Activated CD4-positive, alpha-beta T cell treated with anti-CD3 and anti-CD28 coated beads, Interleukin-2, Interleukin-6, amounts not matched to agents 100 ng/mL and 50 ng/mL, durations not matched to agents 16 hours and 8 hours (primary cell): ENCODE measurements at places on chromosomes 2 and 18.

DNA sequence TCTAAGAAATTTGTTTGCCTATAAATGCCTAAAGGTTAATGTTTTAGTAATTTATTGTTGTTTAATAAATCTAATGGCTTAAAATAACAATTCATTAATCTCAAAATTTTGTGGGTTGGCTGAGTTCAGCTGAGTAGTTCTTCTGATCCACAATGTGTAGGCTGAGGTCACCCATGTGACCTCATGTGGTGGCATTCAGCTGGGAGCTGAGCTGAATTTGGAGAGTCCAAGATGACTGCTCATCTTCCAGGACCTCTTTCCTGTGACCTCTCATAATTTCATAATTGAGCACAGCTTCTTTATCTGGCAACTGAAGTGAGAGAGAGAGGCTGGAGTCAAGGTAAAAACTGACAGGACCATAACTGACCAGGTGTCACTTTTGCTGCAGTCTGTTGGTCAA is 132.4 kb downstream of the TXNL1 start:
- DNase-seq: no peak

DNA sequence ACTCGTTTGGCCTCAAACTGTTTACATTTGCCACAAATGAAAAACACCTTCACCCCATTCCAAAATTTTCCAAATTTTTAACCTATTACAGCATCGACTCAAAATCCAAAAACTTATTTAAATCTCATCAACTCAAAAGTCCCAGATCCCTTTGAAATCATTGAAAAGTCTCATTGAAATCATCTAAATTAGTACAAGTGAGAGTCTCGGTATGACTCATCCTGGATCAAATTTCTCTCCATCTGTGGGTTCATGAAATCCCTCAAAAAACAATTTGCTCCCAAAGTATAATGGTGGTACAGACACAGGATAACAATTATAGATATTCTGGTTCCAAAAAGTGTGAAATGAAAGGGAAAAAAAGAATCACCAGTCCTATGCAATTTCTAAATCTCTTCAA is 65.1 kb downstream of the LRP1B start:
- DNase-seq: no peak

GRCh38 chr2:160584972-160585494 is 91.4 kb upstream of the RBMS1 start:
- DNase-seq: no peak

DNA sequence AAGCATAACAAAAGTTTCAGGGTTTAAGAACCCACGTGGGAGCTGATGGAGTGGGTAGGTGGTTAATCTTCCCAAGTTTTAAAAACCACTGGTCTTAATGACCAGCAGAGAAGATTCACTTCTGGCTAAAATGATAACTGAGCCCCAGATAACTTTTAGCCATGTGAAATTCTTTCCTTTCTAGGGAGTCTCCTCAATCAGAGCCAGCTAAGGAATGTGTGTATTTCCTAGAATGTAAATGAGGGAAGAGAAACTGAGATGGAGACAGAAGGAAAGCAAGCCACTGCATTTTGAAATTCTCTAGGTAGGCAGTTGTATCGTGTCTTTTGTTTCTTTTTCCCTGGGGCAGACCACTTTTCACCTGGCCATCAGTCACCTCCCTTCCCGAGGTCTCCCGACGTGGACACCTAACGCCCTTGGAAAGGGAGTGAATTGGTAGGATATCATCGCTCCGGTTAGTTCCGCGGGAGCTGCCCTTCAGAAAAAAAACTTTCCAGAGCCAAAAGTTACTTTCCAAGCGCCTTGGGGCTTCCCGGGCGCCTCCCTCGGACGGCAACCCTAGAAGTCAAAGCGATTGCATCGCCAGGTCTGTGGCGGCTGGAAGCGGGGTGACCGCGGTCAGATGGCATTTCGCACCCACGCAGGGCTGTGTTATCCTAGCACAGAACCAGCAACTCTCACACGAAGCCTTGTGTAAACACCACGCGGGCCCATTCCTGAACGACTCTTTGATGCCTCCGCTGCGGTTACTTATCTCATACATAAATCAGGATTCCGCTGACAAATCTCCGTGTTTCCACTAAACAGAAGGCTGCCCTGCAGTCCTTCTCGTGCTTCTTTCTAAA is 1.3 kb downstream of the COLEC12 start:
- DNase-seq: no peak

DNA sequence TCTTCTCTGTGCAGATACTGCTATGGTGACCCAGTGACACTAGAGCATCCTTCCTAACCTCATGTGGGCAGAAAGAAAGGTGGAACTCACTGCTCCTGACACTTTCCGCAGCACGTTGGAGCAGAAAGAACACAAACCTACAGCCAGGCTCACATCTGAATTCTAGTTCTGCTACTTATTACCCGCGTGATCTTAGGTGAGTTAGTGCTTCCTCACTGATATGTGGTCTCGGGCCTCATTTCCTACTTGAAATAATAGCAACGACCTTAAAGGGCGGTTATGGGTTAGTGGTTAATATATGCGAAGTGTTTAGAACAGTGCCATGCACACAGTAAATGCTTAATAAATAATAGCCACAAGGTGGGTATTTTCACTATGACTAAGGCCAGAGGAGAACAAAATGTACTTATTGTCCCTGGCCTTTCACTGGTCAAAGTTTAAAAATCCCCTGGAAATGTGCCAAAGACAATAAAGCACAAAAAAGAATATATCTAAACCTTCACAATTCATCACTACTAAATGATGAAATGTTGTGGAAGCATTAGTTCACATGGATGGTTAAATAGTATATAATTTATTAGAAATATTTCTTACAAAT is 66.6 kb downstream of the MYOM1 start:
- DNase-seq: no peak

GRCh38 chr18:72973841-72974240 is 106.1 kb upstream of the NETO1 start:
- DNase-seq: no peak

DNA sequence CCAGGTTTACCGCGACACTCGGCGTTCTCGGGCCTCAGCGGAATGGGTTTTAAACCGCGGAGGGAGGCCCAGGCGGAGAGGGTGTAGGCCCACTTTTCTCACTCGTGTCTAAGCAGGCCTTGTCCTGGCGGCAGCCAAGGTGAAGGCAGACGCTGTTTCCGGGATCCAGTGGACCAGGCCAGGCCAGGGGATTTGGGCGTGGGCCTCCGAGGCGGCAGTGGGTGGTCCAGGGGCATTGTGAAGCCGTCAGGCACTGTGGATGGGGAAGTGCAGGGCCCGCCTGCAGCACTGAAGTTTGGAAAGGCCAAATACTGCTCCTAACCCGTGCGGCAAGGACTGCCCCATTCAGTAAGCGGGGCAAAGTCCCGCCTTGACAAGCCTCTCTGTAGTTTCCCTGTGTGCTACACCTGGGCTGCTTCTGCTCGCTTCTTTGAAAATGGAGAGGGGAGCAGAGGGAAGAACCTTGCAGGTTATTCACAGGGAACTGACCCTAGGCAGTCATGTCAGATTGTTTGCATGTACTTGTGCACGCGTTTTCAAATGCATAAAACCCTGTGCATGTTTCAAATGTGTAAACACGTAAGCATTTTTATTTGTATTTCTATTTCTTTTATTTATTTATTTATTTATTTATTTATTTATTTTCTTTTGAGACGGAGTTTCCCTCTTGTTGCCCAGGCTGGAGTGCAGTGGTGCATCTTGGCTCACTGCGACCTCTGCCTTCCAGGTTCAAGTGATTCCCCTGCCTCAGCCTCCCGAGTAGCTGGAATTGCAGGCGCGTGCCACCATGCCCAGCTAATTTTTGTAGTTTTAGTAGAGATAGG is 7.5 kb upstream of the DLX2 start:
- no peak for DNase-seq

DNA sequence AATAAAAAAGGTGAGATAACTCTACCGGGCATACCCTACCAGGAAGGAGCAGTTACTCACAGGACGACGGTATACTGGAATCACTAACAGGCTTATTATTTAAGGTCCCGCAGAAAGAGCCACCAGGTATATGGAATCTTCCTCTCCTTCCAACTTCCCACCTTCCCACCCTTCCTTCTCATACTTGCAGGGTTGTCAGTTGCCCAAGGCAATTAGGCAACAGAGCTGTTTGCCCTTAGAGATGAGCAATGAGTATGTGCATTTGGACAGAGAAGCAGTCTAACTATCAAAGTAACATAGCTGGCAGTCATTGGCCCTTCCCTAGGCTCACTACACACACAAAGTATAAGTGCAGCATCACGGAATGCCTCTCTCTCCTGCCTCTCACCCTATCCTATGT is 32.1 kb upstream of the EVA1A start:
- DNase-seq: no peak

DNA sequence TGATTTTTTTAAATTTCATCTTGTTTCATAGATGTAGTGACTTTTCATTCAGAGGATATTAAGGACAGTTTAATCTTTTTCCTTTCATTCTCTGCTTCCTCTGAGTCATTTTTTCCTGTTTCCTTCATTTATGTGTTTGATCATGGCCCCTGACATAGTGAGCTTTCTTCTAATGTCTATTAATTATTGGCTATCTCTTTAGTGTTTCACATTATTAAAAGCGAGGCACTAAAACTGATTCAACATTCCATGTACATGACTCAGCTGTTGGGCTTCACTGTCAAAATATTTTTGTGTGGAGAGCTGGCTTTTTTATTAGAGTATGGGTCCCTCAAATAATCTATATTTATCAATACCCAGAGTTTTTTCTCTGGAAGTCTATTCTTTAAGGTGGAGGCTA is 125.8 kb downstream of the THSD7B start:
- no peak for DNase-seq

- DNase-seq: no peak
These were observed 3.4 kb downstream of the C2orf69 start for GRCh38 chr2:199914372-199914958.

DNA sequence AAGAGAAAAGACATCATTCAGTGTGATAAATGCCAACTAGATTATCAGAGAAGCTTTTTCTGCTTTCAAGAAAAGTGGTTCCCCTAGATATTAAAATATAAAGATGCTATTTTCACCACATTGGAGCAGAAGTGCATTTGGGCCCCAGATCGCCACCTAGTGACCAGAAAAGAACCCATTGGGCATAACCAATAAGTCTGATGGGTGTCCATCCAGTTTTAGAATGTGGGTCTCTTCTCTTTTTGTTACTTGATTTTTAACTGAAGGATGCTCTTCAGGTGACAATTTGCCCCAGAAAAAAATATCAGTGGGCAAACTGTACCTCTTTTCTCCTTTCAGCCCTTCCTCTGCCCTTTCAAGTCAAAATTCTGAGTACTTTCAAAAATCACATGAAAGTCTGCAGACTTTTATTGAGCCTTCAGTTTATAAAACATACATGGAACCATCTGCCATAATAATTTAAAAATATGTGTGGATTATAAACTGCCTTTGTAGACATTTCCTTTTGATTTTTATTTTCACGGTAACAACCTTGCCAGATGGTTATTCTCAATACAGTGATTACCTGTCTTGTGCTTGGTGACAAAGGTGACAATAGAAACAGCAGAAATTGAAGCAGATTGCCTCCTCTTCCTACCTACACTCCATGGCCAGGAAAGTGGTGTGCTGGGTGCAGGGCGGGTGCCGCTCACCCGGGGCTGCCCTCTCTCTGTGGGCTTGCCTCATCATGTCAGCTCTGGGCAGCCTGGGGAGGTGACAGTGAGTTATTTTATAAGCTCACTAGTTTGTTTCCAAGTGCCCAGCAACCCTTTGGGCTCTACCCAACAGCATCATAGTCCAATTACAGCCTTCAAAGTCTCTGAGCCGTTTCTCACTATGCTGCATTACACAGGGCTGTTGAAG is 124.5 kb downstream of the DCDC2C start:
- peak; percentile 40 for DNase-seq
